ENCODE measurements at places on chromosomes 7 and 10. TPM values are rescaled to one million over a fixed set of nuclear protein-coding genes. Genes with fewer than 3 reads are reported as not detected.

Gene MRPS17
- total RNA-seq: 11.9 TPM

Gene PHKG1
- total RNA-seq: not detected

Gene OR2A42
- total RNA-seq: not detected

Gene PODXL
- 5.3 TPM for total RNA-seq

Gene HOXA1
- 1.7 TPM for total RNA-seq

Gene ABCB4
- 0.29 TPM for total RNA-seq

All from myometrial cell (primary cell).